ENCODE measurements at places on chromosomes 2 and 18.

GRCh38 chr2:27074738-27075565 lies 3.5 kb upstream of the EMILIN1 start:
- no peak for DNase-seq

DNA sequence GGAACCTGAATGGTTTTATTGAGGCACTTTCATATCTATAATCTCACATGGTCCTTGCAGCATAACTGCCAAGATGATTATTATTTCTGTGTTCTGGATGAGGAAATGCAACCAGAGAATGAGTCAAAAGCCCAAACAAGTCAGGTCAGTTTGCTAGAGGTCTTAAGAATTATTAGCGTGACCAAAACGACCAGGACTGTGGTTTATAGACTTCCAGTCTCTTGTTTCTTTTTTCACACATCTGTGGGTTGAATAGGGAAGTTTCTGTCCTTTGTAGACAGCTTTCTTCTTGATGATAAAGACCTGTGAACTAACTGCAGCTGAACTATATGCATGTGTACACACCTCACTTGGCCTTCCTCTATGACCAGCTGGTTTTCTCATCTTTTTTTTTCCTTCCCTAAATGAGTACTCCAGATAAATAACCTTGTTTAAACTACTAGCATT lies 13.9 kb downstream of the ADAM23 start:
- no peak for DNase-seq

DNA sequence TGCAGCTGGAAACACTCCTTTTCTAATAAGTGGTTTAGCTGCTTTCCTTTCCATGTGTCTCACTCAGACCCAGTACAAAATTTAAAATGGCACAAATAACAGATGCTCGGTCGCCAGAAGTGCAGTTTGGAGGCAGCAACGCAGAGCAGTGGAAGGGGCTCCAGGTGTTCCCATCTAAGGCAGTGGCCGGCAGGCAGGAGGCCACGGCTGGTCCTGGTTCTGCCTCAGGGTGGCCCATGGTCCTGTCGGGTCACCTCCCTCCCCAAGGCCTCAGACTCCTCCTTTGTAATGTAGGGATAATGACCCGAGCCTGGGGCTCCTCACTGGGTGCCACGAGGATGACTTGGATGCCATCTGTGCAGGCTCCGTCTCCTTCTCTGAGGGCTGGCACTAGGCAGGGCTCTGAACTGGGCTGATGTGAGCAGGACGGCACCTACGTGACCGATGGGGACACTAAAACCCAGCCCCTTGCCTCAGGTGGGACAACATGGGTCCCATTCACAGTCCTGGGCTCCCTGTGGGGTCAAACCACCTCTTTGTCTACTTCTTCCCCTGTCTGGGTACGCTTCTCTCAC lies 80.9 kb upstream of the SLC66A3 start:
- no peak for DNase-seq

DNA sequence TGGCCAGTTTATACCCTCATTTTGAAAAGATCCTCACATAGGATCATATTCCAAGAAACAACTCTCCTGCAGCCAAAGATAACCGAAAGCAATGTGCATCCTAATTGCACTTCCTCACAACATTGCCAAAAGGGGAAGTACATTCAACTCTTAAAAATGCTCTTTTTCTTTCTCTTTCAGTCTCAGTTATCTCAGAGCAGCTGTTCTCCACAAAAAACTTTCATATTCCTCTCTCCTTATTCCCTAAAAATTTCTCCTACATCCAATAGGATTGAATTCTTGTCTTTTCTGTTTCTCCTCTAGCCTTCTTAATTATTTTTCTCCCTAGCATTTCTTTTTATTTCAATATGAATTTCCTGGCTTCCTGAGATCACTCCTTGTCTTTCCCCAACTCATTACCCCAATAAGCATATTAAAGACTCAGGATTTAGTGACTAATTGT lies 7.4 kb upstream of the VRK2 start:
- no peak for DNase-seq

DNA sequence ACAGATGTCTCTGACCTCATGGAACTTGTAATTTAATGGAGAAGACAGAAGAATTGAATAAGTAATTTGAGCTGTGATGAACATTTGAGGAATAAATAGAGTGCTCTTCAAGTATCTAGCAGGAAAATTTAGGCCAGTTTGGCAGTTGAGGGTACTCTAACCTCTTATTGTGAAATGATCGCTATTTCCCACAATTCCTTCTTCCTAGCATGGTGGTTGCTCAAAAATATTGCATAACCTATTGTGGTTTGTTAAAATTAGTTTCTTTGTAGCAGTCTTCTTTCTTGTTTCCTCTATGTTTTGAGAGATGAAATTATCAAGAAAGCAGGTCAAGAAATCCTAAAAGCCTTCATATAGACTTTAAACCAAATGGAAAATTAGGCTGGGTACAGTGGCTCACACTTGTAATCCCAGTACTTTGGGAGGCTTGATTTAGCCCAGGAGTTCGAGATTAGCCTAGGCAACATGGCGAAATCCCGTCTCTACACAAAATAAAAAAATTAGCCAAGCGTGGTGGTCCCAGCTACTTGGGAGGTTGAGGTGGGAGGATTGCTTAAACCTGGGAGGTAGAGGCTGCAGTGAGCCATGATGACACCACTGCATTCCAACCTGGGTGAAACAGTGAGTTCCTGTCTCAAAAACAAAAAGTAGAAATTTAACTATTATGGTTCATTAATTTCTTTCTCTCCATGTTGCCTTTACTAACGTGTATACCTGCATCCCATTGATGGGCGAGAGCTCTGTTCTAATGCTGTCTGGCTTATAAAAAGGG lies 58.7 kb downstream of the RBKS start:
- no peak for DNase-seq

GRCh38 chr18:55444536-55444935 lies 143.5 kb downstream of the TCF4 start:
- no peak for DNase-seq

- DNase-seq: no peak
These were observed 18.7 kb downstream of the APCDD1 start for GRCh38 chr18:10473132-10473531.

- no peak for DNase-seq
These were observed 218.4 kb upstream of the HS6ST1 start for GRCh38 chr2:128536925-128537620.

- DNase-seq: no peak
These were observed 197.3 kb downstream of the DNAH7 start for GRCh38 chr2:195871326-195871725.

DNA sequence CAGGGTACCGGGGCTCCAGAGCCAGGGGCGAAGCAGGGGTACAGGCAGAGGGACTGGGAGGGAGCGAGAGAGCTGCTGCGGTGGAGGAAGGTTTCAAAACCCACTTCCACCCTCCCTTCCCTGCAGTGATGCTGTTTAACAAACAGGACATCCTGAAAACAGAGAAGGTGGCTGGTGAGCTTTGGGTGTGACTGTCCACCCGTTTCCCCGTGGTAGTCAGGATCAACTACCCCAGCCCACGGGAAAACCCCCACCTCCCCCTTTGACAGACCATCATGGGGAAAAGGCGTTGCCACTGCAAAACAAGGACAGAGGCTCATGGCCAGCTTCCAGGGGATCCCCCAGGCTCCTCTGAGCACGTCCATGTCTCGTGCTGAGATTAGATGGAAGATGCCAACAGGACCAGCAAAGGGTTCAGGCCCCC lies 12.9 kb downstream of the TMEM185B start:
- no peak for DNase-seq

DNA sequence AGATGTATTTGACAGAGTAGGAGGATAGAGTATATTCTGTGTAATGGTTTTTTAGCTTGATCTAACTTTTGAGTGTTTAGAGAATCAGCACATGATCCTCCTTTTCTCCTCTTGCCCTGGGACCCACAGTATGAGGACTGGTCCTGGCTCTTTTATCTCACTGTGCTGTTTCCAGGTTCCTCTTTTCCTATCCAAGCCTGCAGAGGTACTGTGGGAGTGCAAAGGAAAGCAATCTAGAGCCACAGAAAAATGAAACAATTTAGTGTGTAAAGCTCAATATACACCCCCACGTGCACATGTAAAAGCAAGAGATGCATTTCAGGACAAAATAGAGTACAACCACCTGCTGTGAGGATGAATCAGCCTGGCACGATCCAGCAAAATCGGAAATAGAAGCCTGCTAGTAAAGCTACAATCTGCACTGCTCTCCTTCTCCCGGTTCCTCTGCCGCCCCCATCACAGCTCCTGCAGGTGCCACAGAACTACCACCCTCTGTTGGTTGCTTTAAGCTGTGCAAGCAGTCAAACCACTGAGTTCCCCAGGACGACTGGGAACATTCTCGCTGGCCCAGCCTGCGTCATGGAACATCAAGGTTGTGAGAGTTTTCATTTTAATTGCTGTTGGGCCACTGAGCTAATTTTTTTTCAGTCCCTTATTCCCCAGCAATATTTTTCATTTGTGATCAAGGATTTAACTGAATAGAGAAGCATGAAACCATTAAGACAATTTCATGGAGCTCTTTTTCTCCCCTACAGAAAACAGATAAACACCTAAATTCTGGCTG lies 47.8 kb upstream of the MAPRE3 start:
- peak; percentile 71 for DNase-seq

- no peak for DNase-seq
These were observed 1.5 kb upstream of the VSNL1 start for GRCh38 chr2:17538844-17539554.

DNA sequence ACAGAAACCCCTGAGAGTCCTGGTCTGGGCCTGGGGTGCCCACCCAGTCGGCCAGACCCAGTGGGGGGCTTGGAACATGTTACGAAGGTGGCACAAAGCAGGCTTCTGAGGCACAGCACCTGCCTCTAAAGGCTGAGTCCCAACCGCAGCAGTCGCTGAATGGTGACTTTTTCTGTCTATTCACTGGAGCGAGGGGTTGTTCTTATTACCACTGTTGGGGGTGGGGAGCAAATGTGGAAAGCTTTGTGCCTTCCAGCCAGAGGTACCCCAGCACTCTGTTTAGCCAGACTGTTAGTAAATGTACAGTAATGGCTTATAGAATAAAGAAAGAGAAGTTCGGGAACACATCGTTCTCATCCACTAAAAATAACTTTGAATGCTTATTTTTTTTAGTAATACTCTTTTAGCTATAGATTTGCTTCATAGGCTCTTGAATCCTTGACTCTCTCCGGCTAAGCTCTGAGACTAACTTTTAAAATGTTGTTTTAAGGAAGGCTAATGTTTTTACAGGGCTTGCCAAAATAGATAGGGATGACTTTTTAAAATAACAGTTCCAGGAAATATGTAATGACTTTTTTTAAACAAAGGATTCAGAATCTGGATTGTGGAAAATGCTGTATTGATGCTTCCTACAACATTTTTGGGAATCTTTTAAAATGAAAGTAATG lies 23.4 kb upstream of the PTPN2 start:
- no peak for DNase-seq

DNA sequence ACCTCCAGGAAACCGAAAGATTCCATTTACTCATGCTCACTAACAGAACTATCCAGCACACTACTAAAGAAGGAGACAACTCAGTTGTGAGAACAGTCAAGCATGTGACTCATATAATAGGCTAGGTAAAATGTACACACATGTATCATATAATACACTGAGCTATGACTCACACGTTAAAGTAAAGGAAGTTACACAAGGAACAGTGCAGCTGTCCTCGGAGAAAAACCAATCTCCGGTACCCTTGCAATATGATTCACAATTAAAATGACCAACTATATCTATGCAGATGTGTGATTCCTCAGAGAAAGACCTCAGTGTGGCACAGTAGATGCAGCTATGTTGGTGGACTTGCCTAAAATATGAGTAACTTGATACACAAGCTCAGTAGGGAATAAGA lies 76.5 kb downstream of the STRN start:
- peak; percentile 41 for DNase-seq
